ENCODE measurements at places on chromosomes 12 and 14. TPM values are rescaled to one million over a fixed set of nuclear protein-coding genes. Genes with fewer than 3 reads are reported as not detected.

The MYH6 gene
- total RNA-seq: not detected

The KLRD1 gene
- 0.11 TPM for total RNA-seq

The GPD1 gene
- total RNA-seq: 12.2 TPM

The OTUB2 gene
- 0.21 TPM for total RNA-seq

The CLEC4E gene
- total RNA-seq: not detected

The IL22 gene
- total RNA-seq: not detected

The GARIN6 gene
- total RNA-seq: not detected

The CPNE8 gene
- total RNA-seq: 18.6 TPM

The GXYLT1 gene
- total RNA-seq: 12.3 TPM

The PPP1R3E gene
- total RNA-seq: 8.9 TPM

The RHEBL1 gene
- total RNA-seq: not detected

The FLVCR2 gene
- total RNA-seq: 3.4 TPM

The ADAMTS20 gene
- total RNA-seq: not detected

The KCNMB4 gene
- 3.4 TPM for total RNA-seq

The ZNF385A gene
- total RNA-seq: 53.2 TPM

The NANOG gene
- total RNA-seq: not detected

The CLEC9A gene
- total RNA-seq: not detected

The SRRM4 gene
- total RNA-seq: not detected

The LRRK2 gene
- total RNA-seq: 14.3 TPM

The GDF11 gene
- total RNA-seq: 1.6 TPM

The ERGIC2 gene
- total RNA-seq: 12.5 TPM

The ALX1 gene
- total RNA-seq: not detected

The C14orf119 gene
- 2.2 TPM for total RNA-seq

The HSPB8 gene
- 129 TPM for total RNA-seq

The SIRT4 gene
- not detected for total RNA-seq

The ST8SIA1 gene
- 9.7 TPM for total RNA-seq

The PRORP gene
- total RNA-seq: 42.5 TPM

The SETD1B gene
- total RNA-seq: 22.7 TPM

The CMA1 gene
- total RNA-seq: not detected

The ATP23 gene
- not detected for total RNA-seq

The RNF212B gene
- total RNA-seq: not detected

The GALNT6 gene
- total RNA-seq: 67.2 TPM

The ASIC1 gene
- total RNA-seq: not detected

The SERPINA1 gene
- total RNA-seq: 34.3 TPM

The SIVA1 gene
- 410 TPM for total RNA-seq

The KLRK1 gene
- not detected for total RNA-seq

The CLEC14A gene
- 192 TPM for total RNA-seq
